ENCODE measurements at places on chromosomes 3 and 15. TPM values are rescaled to one million over a fixed set of nuclear protein-coding genes. Genes with fewer than 3 reads are reported as not detected.
A peak's percentile ranks its signal among the peaks of the same experiment; 100 is the strongest.

The ABHD17C gene
- total RNA-seq: 74.6 TPM

GRCh38 chr3:125960456-125961288, 8.3 kb upstream of the ROPN1B start:
- no peak overlapping the region for H3K27ac ChIP-seq
- no peak for DNase-seq
- no peaks in the 10 kb centered on the region for H3K27me3 ChIP-seq
- no peak overlapping the region for H3K4me3 ChIP-seq
- H3K36me3 ChIP-seq: no peaks in the 10 kb centered on the region

- no peaks in the 10 kb centered on the region for H3K4me1 ChIP-seq
- H3K36me3 ChIP-seq: no peaks in the 10 kb centered on the region
- no peak overlapping the region for H3K27ac ChIP-seq
- H3K4me3 ChIP-seq: no peak overlapping the region
These were observed 60.3 kb downstream of the MYO9A start for GRCh38 chr15:72057548-72058091.

The THSD4 gene
- 38.5 TPM for total RNA-seq

The MME gene
- 500 TPM for total RNA-seq

The LRRIQ4 gene
- total RNA-seq: not detected

DNA sequence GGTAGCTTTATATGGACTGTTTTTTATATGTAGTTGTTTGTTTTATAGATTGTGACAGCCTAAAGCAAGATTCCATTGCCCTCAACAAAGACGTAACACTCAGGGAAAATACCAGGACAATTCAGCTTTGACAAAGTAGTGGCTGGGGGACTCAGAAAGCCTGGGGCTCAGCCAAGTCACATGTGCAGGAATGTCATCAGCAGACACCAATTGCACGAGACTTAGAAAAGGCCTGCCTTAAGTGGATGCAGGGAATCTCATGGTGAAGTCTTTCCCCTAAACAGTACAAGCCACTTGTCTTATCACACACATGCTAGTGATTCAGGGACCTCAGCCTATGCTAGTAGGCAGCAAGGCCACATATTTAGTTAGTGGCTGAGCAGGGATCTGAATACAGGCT, 381.8 kb upstream of the THBS1 start:
- no peak for DNase-seq
- no peaks in the 10 kb centered on the region for H3K36me3 ChIP-seq
- H3K4me3 ChIP-seq: no peak overlapping the region
- peak overlapping the region; percentile 27 for H3K27ac ChIP-seq
- H3K4me1 ChIP-seq: no peaks in the 10 kb centered on the region

- H3K4me1 ChIP-seq: no peaks in the 10 kb centered on the region
- H3K27ac ChIP-seq: peak overlapping the region; percentile 63
- no peak overlapping the region for H3K4me3 ChIP-seq
- H3K27me3 ChIP-seq: no peaks in the 10 kb centered on the region
- DNase-seq: no peak
These were observed 182.9 kb downstream of the AKAP13 start for GRCh38 chr15:85563328-85563727.

- DNase-seq: no peak
- no peaks in the 10 kb centered on the region for H3K4me1 ChIP-seq
- no peaks in the 10 kb centered on the region for H3K36me3 ChIP-seq
- H3K27me3 ChIP-seq: no peaks in the 10 kb centered on the region
- no peak overlapping the region for H3K27ac ChIP-seq
- no peak overlapping the region for H3K4me3 ChIP-seq
These were observed 383.7 kb downstream of the MFSD1 start for GRCh38 chr3:159185443-159186050.

The C2CD4A gene
- not detected for total RNA-seq

GRCh38 chr15:66830358-66830757, 128.3 kb downstream of the SMAD6 start:
- H3K4me3 ChIP-seq: no peak overlapping the region
- peak; percentile 47 for DNase-seq
- no peaks in the 10 kb centered on the region for H3K36me3 ChIP-seq
- no peaks in the 10 kb centered on the region for H3K27me3 ChIP-seq
- no peaks in the 10 kb centered on the region for H3K4me1 ChIP-seq

GRCh38 chr15:68389936-68390817, 41.8 kb downstream of the ITGA11 start:
- peak; percentile 21 for DNase-seq
- H3K36me3 ChIP-seq: no peaks in the 10 kb centered on the region
- H3K4me1 ChIP-seq: no peaks in the 10 kb centered on the region

The SERP1 gene
- total RNA-seq: 128 TPM

- no peak for DNase-seq
- no peak overlapping the region for H3K4me3 ChIP-seq
- no peak overlapping the region for H3K27ac ChIP-seq
- no peaks in the 10 kb centered on the region for H3K27me3 ChIP-seq
- H3K36me3 ChIP-seq: no peaks in the 10 kb centered on the region
These were observed 8.0 kb upstream of the KNG1 start for GRCh38 chr3:186708983-186709679.

DNA sequence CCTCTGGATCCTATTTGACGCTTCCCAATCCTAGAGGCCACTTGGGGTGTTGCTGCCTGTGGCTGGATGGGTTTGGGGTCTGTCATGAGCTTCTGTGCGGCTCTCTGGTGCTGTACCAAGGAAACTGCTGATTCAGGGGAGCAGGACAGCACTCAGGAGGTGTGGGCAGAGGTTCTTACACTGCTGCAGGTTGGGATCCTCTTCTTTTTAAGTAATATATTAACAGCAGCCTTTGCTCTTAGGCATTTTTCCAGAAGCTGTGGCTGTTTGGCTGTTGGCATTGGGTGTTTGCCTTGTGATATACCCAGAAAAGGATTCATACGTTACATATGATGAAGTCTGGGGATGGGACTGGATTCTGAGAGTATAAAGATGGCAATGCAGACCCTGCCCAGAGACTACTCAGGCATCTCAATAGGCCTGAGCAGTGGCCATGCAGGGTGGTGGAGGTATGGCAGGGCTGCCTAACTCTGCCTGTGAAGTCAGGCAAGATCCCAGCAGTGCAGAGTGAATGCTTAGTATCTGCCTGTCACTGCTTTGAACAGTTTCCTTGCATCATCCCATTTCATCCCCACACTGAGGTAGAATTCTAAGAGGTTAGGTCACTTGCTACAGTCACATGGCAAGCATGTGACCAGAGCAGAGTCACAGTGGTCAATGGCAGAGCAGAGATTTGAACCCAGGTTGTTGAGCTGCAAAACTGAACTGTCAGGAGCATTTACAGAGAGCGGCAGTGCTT, 3.9 kb downstream of the ABHD6 start:
- no peaks in the 10 kb centered on the region for H3K27me3 ChIP-seq
- H3K4me3 ChIP-seq: no peak overlapping the region
- no peak for DNase-seq
- H3K27ac ChIP-seq: no peak overlapping the region
- H3K4me1 ChIP-seq: no peaks in the 10 kb centered on the region

GRCh38 chr15:27993996-27994780, 104.9 kb downstream of the OCA2 start:
- H3K36me3 ChIP-seq: no peaks in the 10 kb centered on the region
- no peaks in the 10 kb centered on the region for H3K4me1 ChIP-seq
- no peak overlapping the region for H3K4me3 ChIP-seq

The PEX5L gene
- not detected for total RNA-seq

DNA sequence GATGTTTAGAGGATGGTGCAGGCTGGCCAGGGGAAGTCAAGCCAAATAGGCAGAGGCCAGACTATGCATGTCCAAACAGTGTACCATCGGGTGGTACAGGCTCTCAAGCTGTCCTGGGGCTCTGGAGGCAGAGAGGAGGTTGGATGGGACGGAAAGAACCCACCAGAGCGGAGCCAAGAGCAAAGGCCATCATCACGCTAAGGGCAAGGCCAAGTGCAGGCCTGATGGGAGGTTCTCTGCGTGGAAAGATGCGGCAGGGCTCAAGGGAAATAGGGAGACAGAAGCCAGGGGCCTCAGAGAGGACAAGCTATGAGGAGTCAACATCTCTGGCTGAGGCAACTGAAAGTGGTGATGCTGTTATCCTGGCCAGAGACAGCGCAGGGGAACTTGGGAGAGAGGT, 102.7 kb downstream of the ASB7 start:
- H3K4me3 ChIP-seq: no peak overlapping the region
- H3K36me3 ChIP-seq: no peaks in the 10 kb centered on the region
- DNase-seq: no peak
- no peaks in the 10 kb centered on the region for H3K27me3 ChIP-seq
- H3K4me1 ChIP-seq: no peaks in the 10 kb centered on the region
- no peak overlapping the region for H3K27ac ChIP-seq

GRCh38 chr15:42736178-42736792, 643 bp downstream of the CDAN1 start:
- no peaks in the 10 kb centered on the region for H3K36me3 ChIP-seq
- H3K4me3 ChIP-seq: peak overlapping the region; percentile 89
- H3K27ac ChIP-seq: peak overlapping the region; percentile 80
- H3K27me3 ChIP-seq: no peaks in the 10 kb centered on the region
- H3K4me1 ChIP-seq: peaks cover 5% of the 10 kb centered on the region

DNA sequence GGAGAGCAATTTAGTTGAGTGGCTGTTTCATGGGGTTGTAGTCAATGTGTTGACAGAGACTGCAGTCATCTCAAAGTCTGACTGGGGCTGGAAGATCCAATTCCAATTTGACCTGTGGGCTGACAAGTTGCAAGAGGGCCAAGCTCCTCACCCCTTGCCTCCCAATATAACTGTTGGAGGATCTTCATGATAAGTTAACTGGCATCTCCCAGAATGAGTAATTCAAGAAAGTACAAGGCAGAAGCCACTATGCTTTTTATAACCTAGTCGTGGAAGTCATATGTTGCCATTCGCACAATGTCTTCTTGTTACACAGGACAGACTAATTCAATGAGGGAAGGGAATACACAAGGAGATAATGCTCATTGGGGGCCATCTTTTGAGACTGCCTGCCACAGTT, 29.1 kb downstream of the GPR15 start:
- H3K4me3 ChIP-seq: no peak overlapping the region
- H3K4me1 ChIP-seq: no peaks in the 10 kb centered on the region
- H3K27me3 ChIP-seq: no peaks in the 10 kb centered on the region

GRCh38 chr3:88147261-88147660, 2.5 kb upstream of the C3orf38 start:
- H3K4me1 ChIP-seq: peaks cover 19% of the 10 kb centered on the region
- no peak overlapping the region for H3K27ac ChIP-seq
- H3K4me3 ChIP-seq: no peak overlapping the region
- H3K36me3 ChIP-seq: no peaks in the 10 kb centered on the region
- no peaks in the 10 kb centered on the region for H3K27me3 ChIP-seq

GRCh38 chr15:69299451-69299886, 757 bp downstream of the PAQR5 start:
- peak overlapping the region; percentile 63 for H3K4me3 ChIP-seq
- no peak for DNase-seq
- peaks cover 9% of the 10 kb centered on the region for H3K4me1 ChIP-seq
- H3K27ac ChIP-seq: peak overlapping the region; percentile 65

GRCh38 chr15:52567871-52568600, 794 bp downstream of the ARPP19 start:
- H3K27ac ChIP-seq: peak overlapping the region; percentile 97
- H3K4me1 ChIP-seq: no peaks in the 10 kb centered on the region
- H3K36me3 ChIP-seq: no peaks in the 10 kb centered on the region

DNA sequence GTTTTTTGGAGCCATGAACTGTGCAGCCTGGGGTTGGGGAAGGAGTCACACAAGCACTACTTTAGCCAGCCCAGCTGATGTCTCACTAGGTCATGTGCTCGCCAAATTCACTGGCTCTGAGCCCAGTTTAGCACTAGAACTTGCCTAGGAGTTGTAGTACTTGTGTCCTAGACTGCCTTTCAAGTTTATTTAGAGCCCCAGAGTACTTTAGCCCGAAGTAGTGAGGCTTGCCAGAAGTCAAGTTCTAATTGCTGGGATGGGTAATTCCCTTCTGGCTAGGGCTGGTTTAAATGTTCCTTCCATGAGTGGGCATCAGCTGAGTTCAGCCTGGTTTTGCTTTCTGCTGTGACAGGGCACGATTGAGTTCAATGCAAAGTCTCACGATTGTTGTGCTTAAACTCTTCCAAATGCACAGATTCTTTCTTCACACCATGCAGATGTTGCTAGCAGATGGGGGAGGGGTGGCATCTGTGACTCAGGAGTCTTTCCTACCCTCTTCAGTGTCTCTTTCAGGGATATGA, 228.2 kb upstream of the ZPLD1 start:
- H3K4me1 ChIP-seq: peaks cover 12% of the 10 kb centered on the region
- H3K4me3 ChIP-seq: no peak overlapping the region
- DNase-seq: no peak
- H3K27me3 ChIP-seq: no peaks in the 10 kb centered on the region
- no peaks in the 10 kb centered on the region for H3K36me3 ChIP-seq
- H3K27ac ChIP-seq: no peak overlapping the region
